Stimulated activated CD4-positive, alpha-beta T cell treated with anti-CD3 and anti-CD28 coated beads, TNF-alpha, amount 100 ng/mL, for 4 hours (primary cell): ENCODE measurements at places on chromosomes 3 and 15.

- no peak for DNase-seq
Measured at GRCh38 chr15:73683777-73684580, at the start of gene CD276. TSS of gene CD276 (plus strand) at chr15:73684383. CDS start at chr15:73699640, 15,257 bp downstream.

DNA sequence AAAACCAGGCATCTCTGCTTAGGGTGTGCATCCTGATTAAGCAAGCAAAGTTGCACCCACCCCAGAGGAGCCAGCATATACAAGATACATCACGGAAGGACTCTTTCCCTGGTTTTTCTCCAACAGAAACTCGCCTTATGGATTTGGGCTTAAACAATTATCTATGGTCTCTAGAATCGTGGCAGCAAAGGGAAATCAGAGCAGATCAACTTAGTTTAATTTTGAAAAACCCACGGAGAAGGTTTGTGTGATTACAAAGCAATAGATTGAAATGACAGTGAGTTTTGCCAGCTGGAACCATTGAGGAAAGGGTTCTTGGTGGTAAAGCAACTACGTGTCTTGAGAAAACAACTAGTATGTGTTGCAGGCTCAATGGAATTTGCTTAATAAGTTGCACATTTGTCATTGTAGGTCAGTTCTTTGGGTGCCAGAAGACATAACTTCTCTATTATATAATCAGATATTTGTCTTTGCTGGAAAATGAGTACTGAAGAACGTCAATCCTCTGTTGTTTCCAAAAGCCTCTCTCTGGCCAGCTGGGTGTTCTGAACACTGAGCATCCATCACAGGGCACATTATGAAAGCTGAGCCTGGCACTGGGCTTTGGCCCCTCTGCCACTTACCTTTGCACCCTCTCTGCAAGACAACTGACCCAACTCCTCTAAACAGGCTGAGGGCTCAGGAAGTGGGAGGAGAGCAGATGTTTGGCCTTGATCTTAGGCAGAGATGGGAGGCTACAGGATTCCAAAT is 75.7 kb upstream of the FBN1 start:
- no peak for DNase-seq

- no peak for DNase-seq
Measured at GRCh38 chr15:58489289-58490085, 57.7 kb downstream of the LIPC start.

DNA sequence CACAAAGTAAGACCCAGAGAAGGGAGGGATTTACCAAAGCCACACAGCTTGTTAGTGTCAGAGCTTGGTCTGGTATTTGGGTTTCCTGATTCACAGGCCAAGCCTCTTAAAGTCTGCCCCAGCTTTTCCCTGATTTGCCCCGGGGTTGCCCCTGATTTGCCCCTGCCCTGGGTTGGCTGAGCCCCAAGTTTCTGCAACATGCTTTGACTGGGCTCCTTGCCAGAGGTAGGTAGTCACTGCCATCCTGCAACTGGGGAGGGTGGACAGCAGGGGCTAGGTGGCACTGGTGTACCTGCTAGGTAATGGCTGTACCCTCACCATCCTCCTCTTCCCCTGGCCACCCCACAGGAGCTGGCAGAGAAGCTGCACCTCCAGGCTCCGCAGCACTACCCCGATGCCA is 2.5 kb downstream of the MPI start:
- no peak for DNase-seq

DNA sequence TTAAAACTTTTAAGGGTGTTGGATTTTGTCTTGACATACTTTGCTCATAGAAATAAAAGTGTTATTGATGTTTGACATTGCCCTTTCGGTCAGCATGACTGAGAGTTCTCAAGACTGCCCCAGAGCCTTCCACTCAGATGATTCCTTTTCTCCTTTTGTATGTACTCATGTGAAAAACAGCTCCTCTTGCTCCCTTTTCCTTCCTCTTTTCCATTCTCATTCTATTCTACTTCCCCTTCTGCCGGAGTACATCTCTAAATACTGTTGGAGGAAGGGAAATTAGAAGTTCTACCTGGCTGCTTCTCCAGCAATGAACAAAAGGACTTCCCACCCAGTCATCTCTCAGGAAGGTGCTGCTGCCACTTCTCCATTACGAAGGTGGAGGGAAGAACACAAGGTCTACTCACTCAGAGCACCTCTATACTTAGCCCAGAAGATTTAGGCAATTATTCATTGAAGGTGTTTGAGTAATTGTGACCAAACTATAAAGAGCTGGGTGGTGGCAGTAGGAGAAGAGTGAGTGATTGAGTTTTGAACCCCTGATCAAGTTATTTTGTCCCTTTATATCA is 163.8 kb upstream of the MBNL1 start:
- DNase-seq = no peak

DNA sequence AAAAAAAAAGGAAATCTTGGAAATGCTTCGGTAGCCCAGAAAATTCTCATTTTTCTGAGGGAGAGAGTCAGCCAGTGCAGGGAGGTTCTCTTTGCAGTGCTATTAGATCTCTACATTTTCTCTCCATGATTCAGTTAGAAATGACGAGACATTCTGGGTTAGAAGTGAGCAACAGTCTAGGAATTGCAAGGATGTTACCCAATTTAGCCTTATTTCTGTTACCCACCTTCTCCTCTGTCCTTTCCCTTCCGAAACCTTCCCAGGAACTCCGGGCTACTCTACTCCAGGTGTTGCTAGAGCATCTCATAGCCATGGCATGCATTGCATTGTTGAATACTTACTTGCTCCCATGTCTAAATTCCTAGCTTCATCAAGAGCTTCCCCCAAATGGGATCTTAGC is 106.8 kb downstream of the EDEM1 start:
- no peak for DNase-seq

DNA sequence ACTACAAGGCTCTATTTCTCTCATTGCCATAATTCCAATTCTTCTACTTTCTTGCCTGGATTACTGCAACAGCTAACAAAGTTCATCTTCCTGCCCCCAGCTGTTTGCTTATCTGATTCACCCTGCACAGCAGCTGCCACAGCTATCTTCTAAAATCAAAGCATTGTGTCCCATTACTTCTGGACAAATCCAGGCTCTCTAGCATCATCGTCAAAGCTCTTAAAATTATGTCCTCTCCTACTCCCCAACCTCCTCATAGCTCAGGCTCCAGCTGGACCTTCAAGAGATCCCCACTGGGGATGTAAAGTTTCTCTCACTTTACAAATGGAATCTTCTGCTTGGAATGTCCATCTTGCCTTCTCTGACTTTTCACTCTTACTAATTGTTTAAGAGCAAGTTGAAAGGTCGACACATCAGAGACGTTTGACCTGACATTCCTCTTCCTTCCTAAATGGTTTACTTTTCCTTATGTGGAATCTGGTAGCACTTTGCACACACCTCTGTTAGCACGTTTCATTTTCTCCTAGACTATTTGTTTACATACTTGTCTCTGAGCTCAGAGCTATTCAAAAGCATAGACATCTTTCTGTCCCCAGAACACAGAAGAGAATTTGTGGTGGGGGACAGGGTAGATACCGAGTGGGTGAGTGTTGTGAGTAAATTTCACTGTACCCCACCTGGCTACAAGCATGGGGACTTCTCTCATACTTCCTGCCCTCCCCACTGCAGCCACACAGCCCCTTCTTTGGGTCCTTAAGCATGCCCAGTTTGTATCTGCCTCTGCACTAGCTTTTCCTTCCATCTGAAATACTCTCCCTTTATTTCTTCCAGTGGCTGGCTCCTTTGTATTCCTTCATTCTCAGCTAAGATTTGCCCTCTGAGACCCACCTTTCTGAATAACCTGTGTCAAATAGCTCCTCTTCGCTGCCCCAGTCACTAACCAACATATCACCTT is 77.9 kb downstream of the SERPINI1 start:
- no peak for DNase-seq
